ENCODE measurements at places on chromosomes 2 and 18. TPM values are rescaled to one million over a fixed set of nuclear protein-coding genes. Genes with fewer than 3 reads are reported as not detected.

- DNase-seq, result no peak
These were observed 52.9 kb upstream of the IMP4 start for GRCh38 chr2:130289780-130290179.

DNA sequence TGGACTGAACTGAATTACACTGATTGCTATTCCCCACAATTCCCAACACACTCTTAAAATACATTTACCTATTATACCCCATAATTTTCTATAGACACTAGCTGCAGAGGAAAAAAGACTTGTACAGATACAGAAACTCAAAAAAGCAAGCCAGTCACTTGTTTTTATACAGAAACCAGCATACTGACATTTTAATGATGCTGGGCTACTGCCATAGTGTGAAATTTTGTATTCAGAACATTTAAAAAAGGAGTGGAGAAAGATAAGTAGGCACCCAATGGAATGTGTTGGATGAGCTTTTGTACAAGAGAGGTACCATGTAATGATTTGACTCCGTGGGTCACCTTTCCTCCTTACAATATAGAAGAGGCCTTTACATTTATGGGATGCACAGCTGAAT, 740.1 kb downstream of the PLCL1 start:
- DNase-seq, result no peak

GRCh38 chr2:8608411-8608954, 73.4 kb upstream of the ID2 start:
- no peak for DNase-seq

DNA sequence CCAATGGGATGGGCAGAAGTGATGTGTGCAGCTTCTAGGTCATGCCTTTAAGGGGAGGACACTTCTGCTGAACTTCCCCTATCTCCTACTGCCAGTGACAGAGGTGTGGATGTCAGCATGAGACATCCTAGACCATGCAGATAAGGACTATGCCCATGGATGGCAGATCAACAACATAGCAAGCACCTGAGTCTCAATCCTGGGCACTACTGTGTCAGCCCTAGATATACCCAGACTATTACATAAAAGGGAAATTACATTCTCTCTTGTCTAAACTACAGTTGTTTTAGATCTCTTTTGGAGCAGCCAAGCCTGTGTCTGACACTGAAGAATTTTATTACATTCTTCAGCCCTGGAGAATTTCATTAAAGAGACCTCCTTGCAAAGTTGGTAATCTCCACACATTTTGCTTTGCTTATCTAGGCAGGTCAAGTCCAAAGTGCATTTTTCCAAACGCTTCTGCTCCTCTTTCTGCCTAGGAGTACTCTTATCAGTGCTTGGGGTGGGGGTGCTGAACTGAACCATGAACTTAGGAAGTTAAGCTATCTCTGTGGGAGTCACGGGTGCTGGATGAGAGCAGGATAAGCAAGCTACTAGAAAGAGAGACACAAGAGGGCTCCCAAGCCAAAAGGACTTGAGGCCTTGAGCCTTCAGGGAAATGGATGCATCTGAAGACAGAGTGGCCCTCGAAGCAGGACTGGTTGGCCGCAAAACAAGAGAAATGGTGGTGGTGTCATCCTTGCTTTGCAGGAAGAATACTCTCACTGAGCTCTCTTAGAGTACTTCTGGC, 95.2 kb upstream of the SPRED2 start:
- no peak for DNase-seq

DNA sequence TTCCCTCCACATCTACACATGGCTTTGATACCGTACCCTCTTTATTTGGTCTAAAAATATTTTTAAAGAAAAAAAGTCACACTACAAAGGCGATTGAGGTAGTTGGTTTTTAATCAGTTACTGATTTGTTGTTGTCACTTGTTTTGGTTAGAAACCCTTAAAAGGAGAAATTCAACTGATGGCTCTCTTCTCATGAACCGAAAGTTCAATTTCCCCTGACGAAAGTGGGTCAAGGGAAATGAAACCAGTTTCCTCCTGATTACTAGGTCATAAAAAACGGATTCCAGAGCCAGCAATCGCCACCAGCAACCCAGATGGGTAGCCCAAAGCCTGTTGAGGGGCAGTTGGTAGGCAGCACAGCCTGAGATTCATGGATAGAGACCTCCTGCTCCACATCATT, 63.2 kb downstream of the DLGAP1 start:
- no peak for DNase-seq

GRCh38 chr2:167721593-167721992, 525.8 kb downstream of the STK39 start:
- DNase-seq, result no peak

DNA sequence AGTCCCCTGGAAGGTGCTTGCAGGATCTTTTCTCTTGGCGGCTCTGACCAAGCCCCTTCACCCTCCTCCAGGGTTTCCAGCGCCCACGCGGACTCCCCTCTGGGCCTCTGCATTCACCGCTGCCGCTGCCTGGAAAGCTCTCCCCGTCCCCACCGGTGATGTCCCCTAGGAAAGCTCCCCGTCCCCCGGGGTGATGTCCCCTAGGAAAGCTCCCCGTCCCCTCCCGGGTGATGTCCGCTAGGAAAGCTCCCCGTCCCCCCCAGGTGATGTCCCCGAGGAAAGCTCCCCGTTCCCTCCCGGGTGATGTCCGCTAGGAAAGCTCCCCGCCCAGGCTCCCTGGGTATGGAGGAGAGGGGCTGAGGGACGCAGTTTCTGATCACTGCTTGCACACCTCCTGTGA, 27.9 kb downstream of the ZAP70 start:
- no peak for DNase-seq

DNA sequence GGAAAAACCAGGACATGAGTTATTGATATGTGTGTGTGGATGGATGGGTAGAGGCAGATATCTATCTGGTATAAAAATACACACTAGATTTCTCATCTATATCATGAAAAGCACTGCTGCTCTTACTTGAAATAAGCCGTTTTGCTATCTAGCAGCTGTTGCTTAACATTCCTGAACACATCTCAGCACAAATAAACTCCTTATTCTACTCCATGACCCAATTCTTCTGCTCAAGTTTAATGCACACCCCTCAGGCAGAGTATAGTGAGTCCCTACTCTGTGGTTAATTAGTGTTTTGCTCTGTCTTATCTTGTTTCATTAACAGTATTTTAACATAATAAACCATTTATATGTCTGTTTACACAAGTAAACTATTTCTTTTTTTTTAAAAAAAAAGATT, 134.2 kb downstream of the CBLN2 start:
- DNase-seq, result no peak

DNA sequence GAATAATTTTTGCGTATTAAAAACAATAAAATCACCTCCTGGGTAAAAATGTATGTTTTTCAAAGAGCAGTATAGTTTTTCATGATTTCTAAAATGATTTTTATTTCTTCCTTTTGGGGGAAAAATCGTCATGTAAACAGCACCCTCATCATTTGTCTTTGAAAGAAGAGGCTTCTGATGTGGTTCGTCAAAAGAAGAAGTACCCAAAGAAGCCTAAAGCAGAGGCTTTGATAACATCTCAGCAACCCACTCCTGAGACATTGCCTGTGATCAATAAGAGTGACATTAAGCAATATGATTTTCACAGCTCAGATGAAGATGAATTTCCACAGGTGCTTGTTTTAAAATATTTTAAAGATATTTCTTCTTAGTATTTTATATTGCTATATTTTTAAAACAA, 110.2 kb upstream of the KIF5C start:
- DNase-seq, result no peak

- no peak for DNase-seq
These were observed 103.4 kb upstream of the SERTAD2 start for GRCh38 chr2:64757126-64757525.

DNA sequence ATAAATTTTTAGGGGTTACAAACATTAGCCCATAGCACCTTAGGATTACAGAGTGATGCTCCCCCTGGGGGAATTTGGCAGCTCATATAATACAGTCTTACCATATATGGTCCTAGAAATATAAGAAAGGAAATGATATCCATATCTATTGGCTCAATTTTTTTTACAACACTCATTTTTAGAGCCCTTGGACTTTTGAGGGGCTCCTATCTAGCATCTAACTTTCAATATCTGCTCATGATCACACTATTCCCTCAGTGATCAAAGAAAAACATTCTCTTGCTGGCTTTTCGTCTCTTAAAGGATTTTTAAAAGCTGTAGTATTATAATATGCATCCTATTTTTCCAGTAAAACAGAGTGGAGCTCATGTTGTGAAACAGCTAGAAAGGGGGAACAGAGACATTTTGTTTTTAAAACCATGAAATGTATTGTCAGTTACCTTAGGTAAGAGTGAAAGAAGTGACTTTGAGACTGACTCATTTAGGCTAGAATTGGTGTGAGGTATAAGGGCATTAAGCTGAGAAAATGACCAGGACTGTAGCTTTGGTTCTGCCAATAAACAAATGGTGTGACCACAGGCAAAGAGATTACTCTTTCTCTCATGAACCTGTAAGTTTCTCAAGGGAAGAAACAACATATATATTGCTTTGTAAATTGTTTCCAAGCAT, 65.8 kb downstream of the ALPK2 start:
- no peak for DNase-seq

- no peak for DNase-seq
These were observed 44.3 kb upstream of the TGIF1 start for GRCh38 chr18:3405713-3406112.

GRCh38 chr2:25410370-25410769, 68.6 kb upstream of the DNMT3A start:
- no peak for DNase-seq

DNA sequence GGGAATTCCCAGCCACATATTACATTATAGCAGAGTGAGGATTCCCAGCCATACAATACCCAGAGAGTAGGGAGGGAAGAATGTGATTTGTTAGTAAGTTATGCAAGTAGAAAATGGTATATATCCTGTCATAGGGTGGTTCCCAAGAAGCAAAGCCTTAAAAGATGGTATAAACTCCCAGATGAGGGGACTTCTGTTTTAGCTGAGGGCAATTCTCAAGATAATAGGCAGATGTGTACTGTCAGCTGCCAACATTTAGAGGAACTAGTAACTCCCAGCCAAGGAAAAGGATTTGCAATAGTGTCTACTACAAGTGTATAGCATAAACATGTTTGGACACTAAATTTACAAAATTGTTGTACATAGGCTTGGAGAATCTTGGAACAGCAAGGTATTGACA, 86.5 kb downstream of the XDH start:
- DNase-seq, result no peak

GRCh38 chr2:24269265-24269664, 91.1 kb downstream of the ITSN2 start:
- DNase-seq, result no peak

DNA sequence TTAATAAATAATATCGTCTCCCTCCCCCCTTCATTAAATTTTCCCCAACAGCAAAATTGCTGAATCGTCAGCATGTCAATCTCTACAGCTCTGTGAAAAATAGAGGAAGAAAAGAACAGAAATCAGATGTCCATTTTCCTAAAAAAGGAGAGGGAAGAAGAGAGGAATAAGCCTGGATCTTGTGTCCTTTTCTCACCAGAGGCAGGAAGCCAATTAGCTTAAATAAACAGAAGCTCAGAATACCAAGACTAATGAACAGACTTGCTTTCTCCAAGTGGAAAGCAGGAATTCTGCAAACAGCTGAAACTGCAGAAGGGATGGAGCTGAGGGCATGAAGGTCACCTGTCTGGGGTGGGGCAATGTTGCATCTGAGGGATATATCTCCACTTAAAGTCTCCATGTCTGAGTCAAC, 265.7 kb downstream of the CCDC85A start:
- DNase-seq, result no peak

DNA sequence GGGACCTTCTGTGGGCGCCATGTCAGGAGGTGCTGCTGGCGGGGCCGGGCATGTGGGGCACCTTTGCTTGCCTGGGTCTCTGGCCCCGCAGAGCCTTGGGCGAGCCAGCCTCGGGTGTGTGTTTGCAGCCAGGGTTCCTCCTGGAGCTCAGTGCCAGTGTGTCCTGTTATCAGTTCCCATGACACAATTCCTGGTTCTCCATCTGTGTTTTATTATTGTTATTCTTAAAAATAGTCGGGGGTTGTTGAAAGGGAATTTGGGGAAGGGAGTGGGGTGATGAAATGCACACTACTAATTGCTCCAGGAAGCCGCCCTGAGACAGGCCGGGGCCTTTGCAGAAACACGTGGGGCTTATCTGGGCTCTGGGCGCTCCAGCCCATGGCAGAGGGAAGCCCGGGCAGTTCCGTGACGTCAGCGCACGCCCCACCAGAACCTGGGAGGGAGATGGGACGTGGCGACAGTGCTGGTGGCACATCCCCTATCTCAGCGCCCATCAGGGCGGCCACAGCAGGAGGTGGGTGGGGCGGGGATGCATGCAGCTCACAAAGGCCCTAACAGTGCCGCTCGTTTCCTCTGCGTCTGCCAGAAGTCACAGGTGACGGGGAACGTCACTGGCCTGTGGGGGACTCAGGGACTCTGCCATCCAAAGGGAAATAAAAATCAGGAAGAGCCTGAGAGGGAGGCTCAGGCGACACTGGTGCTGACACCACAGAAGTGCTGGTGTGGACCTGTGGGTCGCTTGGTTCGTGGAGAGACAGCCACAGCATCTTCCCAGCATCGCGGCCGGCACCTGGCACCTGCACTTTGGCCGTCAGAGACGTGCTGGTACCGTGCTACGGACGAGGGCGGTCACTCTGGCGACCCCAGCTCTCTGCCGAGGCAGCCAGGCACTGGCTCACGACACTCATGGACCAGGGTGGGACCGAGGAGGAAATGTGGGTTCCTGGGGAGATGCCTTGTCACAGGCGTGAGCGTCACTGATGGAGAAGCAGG, 131.0 kb downstream of the NFATC1 start:
- no peak for DNase-seq

DNA sequence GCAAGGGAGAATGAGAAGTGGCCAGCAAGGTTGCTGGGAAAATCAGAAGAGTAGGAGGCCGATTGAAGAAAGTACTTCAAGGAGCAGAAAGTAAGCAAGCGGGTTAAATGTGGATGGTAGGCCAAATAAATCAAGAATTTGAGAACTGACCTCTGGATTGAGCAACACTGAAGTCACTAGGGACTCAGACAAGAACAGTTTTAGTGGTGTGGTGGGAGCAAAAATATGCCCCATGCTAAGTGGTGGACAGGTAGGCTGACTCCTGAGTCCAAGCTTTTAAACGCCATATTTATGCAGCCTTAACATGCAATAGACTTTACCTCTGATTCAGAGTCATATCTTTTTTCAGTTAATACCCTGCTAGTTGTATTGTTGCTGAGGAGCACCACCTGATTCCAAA, 4.5 kb downstream of the TRABD2A start:
- DNase-seq, result no peak

RNMT gene
- 13.8 TPM for total RNA-seq

ZAP70 gene
- total RNA-seq, result 6.3 TPM

EFR3B gene
- total RNA-seq, result 5.4 TPM

TCF23 gene
- not detected for total RNA-seq

TMEM169 gene
- total RNA-seq, result 0.60 TPM

SCTR gene
- total RNA-seq, result not detected
